Activated T-cell treated with anti-CD3 and anti-CD28 coated beads, Interleukin-2, amount 50 U/mL, for 24 hours (primary cell): ENCODE measurements at places on chromosomes 2 and 18.
A peak's percentile ranks its signal among the peaks of the same experiment; 100 is the strongest.

DNA sequence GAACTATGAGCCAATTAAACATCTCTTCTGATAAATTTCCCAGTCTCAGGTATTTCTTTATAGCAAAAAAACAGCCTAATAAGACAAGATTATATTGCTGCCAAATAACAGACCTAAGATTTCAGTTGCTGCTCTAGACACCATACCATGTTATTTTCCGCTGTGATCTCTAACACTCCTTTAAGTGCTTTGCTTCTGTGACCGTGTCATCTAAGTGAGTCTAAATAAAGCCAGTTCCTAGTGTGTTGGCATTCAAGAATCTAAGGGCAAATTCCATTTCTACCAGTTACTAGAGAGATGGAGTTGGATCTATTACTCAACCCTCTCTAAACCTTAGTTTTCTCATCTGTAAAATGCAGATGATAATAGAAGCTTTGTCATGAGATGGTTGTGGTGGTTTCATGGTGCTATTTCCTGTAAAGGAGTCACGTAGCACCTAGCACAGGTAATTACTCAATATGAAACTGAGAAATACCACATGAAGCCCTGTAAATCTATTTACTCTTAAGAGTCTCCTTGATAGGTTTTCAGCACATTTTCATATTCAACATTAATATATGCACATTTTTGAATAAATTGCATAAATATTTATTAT is 40.5 kb downstream of the SPHKAP start:
- no peak for DNase-seq

- DNase-seq: peak; percentile 72
Measured at GRCh38 chr2:84938194-84938879, 32.6 kb upstream of the KCMF1 start.

- DNase-seq: no peak
Measured at GRCh38 chr2:68849579-68850030, 21.6 kb downstream of the BMP10 start.

- DNase-seq: no peak
Measured at GRCh38 chr2:233339427-233339826, 14.9 kb upstream of the DGKD start.

DNA sequence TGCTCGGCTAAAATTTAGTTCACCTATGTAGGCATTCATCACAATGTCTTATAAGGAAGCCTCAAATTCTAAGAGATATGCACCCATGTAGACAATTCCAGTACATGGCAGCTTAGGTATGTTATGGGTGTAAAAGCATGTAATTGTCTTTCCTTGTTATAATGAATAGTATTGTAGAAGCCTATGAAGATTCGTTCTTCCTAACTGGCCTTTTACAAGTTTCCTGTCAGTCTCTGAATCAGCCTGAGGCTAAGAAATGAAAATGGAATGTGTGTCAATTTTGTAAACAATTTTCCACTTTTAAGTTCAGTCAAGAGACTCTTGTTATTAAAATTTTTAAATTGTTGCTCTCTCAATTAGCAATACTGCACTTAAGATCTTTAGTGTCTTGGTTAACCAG is 189.9 kb upstream of the GALNT5 start:
- DNase-seq: no peak

DNA sequence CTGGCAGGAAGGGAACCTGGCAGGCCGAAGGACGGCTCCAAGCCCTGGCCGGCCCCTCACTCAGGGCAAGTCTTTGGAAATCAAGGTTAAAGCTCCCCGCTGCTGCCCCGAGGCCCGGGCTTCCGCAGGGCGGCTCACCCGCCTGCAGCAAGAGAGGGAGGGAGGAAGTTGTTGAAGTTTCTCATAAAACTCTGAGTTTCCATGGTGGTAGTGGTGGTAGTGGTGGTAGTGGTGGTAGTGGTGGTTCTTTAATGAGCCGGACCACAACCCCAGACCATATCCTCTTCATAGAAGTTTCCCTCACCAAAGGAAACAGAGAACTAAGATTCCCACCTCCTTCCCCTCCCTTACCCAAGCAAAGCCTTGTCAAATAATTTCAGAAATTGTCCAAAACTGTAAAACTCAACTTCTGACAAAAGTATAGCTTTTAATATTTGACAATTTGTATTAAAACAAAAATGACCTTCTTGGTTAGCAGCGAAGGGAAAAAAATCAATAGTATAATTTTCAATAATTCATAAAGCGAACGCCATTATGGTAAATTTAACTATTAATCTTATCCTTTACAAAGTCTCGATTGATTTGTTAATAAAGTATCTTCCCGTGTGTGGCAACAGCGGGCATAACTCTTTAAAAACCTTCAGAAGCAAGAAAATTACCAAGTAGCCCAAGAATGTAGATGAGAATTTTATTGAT is 1.5 kb upstream of the HOXD10 start:
- DNase-seq: no peak

- peak; percentile 58 for DNase-seq
Measured at GRCh38 chr2:168336786-168337388, 89.5 kb upstream of the STK39 start.

DNA sequence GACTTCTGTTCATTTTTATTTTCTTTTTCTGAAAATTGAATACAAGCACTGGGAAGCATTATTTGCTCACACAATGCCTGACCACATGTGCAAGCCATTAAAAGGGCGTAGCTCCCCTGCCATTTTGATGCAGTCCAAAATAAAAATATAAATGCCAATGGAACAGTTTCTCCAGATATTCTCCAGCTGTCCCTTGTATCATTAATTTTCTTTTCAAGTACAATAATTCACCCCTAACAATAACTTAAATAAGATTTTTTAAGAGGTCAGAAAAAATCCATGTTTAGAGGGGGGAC is 168.0 kb downstream of the TMEFF2 start:
- DNase-seq: no peak

DNA sequence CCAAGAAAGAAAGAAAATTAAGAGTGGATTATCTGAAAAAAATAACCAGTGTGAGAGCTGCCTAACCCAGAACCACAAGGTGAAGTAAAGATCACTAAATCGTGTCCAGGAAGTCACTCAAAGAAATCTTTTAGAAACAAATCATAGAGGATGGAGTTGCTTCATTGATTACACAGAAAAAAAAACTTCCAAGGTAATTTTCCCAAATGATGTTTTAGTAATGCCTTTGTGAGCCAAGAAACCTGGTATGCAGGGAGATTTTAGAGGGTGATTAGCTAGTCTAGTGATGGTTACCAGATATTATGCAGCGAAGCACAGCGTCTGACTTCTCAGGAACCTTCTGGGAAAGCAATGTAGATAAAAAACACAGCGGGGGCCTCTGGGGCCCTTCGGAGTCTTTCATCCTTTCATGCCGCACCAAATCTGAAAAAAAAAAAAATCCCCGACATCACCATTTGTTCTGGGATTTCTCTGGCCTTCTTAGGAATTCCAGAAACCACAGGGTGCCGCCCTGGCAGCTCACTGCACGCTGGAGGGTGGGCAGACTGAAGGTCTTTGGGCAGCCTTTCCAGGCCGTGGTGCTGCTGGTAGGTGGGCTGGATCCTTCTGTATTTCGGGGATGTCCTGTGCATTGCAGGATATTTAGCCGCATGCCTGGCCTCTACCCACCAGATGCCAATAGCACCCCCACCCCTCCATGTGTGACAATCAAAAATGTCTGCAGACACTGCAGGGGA is 17.3 kb downstream of the ALPK2 start:
- DNase-seq: no peak

DNA sequence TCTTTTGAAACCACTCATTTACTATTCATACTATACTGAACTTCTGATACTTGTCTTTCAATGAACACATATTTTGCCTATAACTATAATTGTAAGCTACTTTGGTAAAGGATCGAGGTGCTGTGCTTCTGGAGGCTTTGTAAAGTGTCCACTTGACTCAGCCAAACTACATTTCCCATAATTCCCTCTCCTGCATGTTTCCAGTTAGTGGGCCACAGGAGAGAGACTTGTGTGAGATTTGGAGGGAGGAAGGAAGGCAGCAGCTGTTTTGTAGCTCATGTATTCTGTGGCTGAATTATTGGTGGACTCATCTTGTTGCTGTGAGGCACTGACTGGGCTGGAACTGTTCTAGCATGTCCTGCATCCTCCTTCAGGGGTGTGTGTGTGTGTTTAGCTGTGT is 328.8 kb downstream of the ARL6IP6 start:
- no peak for DNase-seq

DNA sequence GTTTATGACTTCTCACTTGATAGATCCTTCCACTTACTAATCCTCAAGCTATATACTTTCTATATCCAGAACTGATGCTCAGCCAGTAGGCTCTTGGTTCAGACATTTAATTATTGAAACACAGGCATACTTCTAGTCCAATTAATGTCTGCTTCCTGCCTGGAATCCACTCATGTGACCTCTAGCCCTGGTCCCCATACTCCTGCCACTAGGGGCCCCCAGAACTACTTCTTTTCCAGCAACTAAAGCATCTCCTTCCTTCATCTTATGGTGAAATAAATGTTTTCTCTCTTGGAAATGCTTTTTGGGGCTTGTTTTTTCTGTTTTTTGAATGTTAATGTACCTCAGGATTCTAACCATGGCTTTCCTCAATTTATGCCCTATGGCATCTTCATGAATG is 527.6 kb downstream of the SATB2 start:
- no peak for DNase-seq

DNA sequence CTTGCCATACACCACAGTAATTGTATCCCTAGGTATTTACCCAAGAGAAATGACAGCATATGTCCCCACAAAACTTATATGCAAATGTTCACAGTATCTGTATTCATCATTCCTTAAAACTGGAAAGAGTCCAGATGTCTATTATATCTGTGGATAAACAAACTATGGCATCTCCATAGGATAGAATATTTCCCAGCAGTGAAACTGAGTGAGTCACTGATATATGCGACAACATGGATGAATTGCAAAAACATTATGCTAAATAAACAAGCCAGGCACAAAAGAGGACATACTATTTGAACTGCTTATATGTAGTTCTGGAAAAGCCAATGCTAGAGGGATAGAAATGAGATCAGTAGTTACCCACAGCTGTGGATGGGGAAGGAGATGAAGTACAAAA is 359.4 kb upstream of the DSEL start:
- DNase-seq: no peak

GRCh38 chr2:118047380-118047826 is 33.5 kb upstream of the CCDC93 start:
- DNase-seq: no peak

DNA sequence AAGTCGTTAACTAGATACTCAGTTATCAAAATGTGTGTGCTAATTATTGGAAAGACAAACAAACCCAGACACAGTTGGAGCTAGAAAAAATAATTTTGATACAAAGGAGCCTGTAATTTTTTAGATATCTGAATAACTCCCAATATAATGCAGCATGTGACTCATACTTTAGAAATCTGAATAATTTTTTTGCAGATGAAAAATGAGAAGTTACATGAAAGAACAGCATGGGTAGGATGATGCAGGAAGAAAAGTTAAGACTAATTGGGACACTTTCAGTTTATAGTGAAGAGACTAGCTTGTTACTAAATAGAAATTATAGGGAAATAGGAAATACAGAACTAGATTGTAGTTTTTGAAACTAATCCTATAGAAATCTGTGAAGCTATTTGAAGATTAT is 945.8 kb downstream of the CBLN2 start:
- no peak for DNase-seq

GRCh38 chr2:240586919-240587800 is 626 bp downstream of the CAPN10 start:
- peak; percentile 71 for DNase-seq

DNA sequence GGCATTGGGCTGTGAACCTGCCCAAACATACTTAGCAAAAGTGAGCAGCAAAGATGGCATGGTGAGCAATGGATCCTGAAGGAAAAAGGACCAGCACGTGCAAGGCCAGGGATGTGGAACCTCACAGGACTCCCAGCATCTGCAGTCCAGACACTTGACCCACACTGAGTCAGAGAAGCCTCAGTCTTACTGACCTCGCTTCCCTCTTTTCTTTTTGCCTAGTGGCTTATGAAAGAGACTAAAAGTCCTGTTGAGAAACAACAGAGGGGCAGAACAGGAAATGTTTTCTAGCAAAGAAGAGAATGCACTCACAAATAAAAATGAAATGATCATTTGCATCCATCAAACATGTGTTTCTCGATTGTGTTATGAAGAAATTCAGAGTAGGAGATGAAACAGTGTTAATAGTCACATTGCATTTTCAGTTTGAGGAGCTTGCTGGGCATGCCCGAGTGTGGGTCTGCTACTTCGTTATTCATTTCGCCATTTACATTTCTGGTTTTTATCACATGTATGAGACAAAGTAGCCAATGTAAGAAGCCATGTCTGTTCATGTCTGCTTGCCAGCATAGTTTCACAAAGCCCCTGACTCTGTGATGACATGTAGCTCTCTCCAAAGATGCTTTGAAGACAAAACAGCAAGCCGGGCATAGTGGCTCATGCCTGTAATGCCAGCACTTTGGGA is 118.4 kb downstream of the INO80D start:
- no peak for DNase-seq

DNA sequence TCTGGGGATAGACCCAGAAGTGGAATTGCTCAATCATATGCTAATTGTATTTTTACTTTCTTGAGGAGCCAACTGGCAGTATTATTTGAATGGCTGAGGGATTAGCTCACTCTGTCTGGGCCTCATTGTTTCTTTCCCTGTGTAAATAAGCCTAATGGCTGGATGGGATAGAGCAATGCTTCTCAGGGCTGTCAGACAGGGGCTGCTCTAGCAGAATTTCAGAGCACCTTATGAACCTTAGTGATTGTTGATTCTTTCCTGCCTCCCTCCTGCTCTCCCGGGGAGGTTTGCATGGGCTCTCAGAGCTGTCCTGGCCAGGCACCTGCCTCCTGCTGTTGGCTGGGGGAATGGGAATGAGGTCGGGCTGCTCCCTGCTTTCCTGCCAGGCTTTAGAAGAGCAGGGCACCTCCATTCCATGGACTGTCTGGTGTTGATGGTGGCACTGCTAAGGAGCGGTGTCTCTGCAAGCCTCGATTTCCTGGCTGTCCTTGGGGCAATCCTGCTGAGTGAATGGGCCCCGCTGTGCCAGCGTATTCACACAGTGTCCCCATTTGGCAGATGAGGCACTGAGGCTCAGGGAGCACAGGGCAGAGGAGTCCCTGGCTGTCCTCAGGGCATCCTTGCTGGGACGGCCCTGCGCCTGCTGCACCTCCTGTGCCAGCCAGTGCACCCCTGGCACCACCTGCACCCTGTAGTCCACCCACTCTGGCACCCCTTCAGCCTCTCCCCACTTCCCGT is 468.2 kb upstream of the HS6ST1 start:
- no peak for DNase-seq

DNA sequence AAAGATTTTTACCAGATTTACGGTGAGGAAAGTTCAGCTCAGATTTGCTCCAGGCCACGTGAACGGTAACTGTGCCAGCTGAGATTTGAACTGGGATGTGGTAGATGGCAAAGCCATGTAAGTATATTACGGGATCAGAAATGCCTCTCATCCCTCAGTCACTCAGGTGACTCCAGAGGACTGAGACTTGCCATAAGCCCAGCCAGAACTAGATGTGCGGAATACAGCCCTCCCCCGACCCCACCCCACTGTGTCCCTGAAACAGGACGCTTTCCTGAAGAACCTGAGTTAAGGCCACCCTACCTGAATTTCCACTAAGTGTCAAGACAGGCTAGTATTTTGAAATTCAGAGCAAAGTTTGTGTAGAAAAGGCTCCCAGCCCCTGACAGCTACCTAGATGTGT is 1.3 kb upstream of the FHL2 start:
- DNase-seq: no peak

- no peak for DNase-seq
Measured at GRCh38 chr2:136765256-136766072, at the start of gene THSD7B. Gene THSD7B, plus strand, starts transcription at chr2:136765545. Its CDS starts 116,634 bp downstream, at chr2:136882179.

GRCh38 chr2:144133936-144134665 is 385.8 kb downstream of the ZEB2 start:
- DNase-seq: no peak
